ENCODE measurements at places on chromosomes 2 and 18.

- DNase-seq, result no peak
Observed at GRCh38 chr2:156818944-156819343, 382.8 kb downstream of the GPD2 start.

GRCh38 chr2:127158614-127159290, 51.8 kb upstream of the BIN1 start:
- DNase-seq, result no peak

GRCh38 chr18:3069671-3070433, 56.9 kb upstream of the LPIN2 start:
- no peak for DNase-seq

DNA sequence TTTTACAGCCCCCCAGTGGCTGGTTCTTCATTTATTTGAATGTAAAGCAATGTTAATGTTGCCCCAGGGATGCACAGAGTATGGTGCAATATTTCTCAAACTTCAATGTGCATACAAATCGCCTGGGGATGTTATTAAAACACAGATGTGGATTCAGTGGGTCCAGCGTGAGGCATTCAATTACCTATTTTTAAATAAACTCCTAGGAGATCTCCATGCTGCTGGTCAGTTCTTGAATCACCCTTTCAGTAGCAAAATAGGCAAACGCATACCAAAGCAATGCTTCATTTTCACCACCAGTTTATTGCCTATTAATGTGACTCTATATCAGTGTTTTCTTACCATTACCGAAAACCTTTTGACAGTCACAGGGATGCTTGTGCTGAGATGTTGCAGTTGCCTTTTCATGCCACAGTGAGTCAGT, 530.7 kb downstream of the CBLN2 start:
- no peak for DNase-seq

DNA sequence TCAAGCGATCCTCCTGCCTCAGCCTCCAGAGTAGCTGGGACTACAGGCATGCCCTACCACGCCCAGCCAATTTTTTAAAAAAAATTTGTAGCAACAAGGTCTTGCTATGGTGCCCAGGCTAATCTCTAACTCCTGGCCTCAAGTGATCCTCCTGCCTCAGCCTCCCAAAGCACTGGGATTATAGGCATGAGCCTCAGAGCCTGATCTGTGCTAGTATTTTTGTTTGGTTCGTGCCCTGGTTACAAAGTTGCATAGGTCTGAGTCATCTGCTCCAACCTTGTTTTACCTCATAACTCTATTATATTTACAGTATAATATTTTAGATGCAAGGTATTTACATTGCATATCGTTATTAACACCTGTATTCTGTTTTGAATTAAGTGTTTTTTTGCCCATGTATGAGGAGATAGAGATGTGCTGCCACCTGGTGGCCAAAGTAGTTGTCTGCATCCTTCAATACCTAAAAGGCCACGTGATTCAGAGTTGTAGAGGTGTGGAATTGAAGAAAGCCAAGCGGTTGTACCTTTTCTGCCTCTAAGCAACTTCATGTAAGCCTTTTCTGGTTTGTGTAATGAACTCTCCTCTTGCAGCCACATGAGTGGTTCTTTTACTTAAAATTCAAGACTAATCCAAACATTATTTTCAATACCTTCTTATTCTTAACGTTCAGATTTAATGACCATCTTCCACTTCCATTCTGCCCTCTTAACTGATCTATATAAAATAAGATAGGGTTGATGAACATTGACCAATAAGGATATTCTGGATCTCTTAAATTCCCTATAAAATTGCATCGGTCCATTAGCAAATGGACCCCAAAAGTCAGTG, 19.9 kb upstream of the CABYR start:
- peak; percentile 79 for DNase-seq

DNA sequence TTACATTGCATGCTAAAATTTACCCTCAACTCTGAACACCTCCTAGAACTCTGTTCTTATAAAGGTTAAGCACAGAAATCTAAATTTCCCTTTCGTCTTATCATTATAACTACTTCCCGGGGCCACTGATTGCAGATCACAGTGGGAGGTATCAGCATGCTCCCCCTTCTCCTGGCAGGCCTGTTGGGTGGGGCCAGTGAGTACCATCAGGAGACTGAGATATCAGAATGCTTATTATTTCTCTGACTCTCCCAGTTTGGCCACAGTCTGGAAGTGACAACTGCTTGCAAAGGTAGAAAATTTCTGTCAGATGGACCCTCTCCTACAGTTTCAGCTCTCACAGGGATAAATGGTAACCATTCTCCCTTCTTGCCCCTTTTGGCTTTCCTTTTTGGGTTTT, 62.6 kb downstream of the DSEL start:
- no peak for DNase-seq

DNA sequence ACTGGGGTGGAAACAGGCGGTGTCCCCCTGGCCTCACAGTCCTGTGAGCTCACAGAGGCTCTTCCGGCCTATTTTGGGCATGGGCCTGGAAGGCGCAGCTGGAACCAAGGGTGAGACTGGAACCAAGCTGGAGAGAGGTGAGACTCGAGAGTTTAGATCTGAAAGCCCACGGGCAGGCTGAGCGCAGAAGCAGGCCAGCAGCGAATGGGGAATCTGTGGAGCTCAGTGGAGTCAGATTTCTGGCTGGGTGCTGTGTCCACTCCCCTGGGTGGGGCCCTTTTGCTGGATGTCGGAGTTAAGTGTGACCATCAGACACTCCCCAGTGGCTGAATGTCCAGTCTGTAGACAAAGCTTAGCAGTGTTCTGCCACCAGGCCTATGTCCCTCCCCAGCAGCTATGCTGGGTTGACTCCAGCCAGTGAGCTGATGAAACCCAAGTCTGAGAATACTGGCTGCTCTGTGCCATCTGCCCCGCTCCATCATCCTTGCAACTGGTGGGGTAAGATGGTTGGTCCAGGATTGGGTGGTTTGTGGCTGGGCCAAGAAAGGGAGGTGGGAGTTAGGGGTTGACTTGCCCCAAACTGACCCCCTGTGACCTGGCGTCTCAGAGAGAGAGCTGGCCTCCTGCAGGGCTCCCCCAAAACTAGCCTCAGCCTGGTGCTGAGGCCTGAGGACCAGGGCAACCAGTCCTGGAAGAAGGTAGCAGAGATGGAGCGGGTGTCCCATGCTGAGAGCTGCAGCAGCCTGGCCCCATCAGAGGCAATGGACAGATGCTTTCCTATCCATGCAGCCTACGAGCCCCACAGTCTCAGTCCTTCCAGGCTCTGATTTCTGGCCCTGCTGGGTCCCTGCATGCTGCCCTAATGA, 34.4 kb downstream of the CYP26B1 start:
- peak; percentile 75 for DNase-seq

DNA sequence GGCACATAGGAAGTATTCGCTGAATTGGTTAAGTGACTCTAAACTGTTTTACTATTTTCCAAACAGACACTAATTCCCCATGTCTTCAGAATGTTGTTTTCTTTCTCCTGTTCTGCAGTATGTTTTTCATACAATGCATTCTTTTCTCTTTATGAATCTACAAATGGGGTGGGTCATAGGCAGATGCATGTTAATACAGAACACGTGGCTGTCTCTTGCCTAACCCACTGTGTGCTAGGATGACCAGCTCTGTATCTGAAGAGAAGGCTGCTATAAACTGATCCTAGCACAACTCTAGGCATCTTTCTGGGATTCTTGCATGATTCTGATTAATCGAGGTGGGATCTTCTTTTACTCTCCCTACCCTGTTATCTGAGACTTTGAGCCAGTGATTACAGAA, 826.0 kb downstream of the PLCL1 start:
- no peak for DNase-seq

DNA sequence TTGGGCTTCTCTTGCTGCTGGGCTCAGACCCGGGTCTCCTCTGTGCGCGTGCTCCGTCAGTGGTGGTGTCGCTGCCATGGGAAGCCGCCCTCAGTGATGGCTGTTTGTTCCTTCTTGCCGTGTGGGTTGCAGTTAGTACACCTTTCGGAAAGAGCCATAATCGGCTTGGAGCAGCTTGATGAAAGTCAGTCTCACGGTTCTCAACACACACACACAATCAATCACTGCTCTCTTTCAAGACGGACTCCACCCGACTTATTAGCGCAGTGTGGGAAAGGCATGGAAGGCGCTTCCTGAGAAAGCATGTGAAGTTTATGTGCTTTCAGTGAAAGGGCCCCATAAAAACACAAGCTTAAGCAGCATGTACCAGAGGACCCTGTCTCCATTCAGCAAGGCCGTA, 64.1 kb downstream of the SOX11 start:
- DNase-seq, result no peak

DNA sequence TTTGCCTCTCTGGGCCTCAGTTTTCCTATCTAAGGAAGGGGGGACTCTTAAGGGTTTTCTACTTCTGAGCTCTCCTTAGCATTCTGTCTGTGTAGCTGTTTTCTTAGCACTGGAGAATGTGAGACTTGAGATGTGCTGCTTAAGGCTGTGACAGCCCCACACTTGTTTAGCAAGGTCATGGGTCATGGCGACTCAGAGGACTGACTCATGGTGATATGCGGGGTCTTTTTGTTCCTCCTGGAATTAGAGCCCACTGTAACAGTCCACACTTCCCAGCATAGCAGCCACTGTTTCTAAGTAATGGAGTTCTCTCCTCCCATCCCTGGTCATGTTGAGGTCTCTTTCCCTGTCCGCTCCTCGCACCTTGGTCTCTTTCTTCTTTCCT, 4.1 kb upstream of the LPIN1 start:
- DNase-seq, result no peak

Data from pons (tissue), 1 donor.